ENCODE measurements at places on chromosomes 7 and 10.

- no peak for DNase-seq
Observed at GRCh38 chr7:72334066-72334465, 78.1 kb downstream of the CALN1 start.

- DNase-seq: no peak
Observed at GRCh38 chr7:13188236-13188805, 500.9 kb downstream of the ARL4A start.

DNA sequence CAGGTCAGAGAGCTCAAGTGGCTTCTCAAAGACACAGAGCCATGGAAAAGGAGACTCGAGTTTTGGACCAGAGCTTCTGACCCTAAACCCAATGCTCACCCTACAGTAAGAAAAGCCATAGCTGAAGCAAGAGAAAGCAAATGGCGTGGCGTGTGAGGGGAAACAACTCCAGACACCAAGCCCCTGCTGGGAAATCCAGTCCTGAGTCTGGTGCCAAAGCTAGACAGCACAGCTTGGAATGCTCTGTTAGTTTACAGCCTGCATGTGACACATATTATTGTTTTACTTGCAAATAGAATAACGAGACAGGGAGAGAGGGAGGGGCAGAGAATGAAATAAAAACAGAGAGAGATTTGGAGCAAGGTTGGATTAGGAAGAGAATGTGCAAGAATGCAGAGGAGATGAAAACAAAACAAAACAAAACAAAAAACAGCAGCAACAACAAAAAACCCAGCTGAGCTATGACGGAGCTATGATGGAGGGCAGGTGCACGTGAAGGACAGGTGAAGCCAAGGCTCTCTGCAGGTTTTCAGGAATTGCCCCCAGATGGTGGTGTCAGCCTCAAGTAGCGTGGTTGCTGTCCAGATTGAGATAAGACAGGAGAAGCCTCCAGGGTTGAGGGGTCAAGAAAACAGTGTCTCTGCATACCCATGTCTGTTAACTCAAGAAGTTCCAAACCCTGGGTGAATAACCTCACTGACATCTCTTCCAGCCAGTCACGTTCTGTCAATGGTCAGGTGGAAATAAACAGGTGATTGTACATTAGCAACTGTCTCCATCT lies 69.7 kb upstream of the LRRC18 start:
- no peak for DNase-seq

GRCh38 chr7:139532636-139533155 lies 9.2 kb downstream of the CLEC2L start:
- no peak for DNase-seq

DNA sequence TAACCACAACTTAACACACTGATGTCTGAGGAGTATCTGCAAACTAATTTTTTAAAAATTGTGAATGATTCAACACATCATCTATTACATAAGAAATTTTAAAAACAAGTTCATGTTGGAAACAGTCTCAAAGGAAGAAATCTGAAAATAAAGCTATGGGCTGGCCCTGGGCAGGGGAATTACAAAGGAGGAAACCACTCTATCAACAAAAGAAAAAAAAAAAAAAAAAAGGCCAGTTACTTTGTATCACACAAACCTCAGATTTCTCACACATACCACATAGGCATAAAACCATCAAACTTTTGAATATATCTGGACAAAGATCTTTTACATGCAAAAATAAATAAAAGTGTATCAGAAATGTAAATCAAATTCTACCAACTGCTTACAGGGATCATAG lies 20.8 kb downstream of the TIAL1 start:
- no peak for DNase-seq

GRCh38 chr10:47055386-47056246 lies 144.4 kb downstream of the PTPN20 start:
- no peak for DNase-seq

- no peak for DNase-seq
Observed at GRCh38 chr10:61821153-61821552, 80.3 kb upstream of the ARID5B start.

GRCh38 chr7:92717993-92718716 lies 118.2 kb downstream of the CDK6 start:
- peak; percentile 8 for DNase-seq

DNA sequence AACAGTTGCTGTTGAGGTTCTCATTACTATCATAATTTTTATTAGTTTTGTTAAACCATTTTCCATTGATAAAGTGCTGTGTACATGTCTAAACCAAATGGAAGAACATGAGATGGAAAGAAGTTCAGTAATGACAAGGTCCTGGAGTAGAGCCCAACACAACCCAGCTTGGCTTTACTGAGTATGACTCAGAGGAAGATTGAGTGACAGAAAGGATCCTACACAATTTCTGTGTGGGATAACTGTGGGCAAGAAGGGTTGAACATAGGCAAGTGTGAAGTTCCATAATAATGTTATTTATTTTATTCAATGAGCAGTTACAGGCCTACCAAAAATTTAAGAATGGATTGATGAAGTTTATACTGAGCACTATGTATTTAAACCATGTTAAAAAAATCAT lies 15.9 kb downstream of the PRKG1 start:
- no peak for DNase-seq

DNA sequence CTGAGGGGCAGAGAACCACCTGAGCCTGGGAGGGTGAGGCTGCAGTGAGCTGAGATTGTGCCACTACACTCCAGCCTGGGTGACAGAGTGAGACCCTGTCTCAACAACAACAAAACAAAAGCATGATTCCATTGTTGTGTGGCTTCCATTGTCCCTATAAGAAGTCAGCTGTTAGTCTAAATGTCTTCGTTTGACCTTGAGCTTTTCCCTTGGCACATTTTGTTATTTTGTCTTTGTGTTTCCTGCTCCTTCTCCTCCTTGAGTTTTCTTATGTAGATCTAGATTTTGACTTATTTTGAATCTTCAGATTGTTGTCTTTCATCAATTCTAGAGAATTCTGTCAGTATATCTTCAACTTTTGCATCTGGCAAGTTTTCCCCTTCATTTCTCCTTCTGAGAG lies 13.6 kb upstream of the JAKMIP3 start:
- DNase-seq: no peak

DNA sequence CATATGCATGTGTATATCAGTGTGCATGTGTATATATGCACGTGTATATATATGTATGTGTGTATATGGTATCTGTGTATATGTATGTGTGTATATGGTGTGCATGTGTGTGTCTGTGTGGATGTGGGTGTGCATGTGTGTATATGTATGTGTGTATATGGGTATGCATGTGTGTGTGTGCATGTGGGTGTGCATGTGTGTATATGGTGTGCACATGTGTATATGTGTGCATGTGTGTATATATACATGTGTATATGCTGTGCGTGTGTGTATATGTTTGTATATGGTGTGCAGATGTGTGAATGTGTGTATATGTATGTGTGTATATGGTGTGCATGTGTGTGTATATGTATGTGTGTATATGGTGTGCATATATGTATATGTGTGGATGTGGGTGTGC lies 245.2 kb downstream of the ADAM12 start:
- no peak for DNase-seq

DNA sequence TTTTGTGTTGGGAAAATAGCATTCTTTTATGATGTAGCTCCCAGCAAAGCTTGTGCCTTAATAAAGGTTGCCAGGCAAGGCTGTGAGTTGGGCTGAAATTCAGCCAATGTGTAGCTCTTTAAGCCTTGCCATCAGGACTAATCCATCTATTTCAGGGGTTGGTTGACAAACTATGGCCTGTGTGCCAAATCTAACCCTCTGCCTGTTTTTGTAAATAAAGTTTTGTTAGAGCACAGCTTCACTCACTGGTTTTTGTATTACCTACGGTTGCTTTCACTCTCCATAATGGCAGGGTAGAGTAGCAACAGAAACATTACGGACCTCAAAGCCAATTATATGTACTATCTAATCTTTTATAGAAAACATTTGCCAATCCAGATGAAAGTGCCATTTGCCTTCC lies 638.1 kb upstream of the POT1 start:
- DNase-seq: no peak

DNA sequence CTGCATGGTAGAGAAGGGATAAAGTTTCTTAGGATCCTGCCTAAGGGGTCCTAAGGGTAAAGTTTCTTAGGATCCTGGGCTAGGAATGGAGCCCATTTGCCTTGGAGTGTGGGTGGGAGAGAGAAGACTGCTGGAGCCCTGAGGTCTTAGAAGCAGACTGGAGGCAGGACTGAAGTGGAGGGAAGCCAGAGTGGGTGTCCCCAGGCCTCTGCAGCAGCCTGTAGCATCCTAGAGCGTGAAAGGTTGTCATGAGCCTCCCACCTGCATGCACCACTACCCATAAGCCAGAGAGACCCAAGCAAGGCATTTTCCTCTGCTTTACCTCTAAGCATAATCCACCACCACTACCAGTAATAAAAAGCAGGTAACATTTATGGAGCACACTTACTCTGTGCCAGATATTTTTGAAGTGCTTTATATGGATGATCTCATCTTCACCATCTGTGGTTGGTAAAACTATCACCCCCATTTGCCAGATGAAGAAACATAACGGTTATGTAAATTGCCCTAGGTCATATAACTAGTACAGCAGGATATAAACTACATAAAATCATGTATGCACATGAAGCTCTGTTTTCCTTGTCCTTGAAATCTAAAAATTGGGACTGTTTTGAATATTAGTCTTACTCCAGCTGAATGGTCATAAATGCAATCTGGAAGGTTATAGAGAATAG lies 103.5 kb upstream of the CCDC6 start:
- no peak for DNase-seq

GRCh38 chr10:77289790-77290189 lies 347.8 kb downstream of the KCNMA1 start:
- no peak for DNase-seq

DNA sequence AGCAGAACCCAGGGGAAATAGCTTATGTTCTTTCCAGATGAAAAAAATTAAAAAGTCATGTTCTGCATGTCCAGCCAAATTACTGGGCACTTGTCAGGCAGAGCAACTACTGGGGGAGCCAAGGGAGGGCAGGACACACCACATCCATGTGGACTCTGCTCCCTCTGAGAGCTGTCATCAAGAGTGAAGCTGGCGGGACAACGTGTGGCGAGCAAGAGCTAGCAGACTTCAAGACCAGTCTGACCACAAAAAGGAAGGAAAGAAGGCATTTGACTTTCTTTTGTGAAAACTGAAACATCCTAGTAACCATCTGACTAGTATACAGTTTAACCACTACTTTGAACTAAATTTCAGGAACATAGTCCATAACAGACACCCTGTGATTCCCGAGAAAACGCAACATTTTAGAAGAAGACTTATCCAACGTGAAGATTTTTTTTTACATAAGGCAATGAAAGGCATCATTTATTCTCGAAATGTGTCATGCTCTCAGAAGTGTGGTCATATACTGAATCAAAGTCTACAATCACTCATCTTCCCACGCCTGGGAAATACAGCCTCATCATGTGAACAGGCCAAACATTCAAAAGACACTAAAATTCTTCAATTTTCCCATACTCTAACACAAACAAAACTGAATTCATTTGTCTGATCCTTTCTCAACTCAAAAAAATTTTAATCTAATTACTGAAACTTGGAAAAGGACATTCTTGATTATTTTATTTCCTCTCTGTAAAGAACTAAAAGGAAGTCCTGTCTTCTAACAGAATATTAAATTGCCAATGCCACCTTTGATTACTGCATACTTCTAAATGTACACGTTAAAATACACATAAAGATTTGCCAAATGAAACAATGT lies 15.5 kb downstream of the CYTH3 start:
- DNase-seq: no peak

DNA sequence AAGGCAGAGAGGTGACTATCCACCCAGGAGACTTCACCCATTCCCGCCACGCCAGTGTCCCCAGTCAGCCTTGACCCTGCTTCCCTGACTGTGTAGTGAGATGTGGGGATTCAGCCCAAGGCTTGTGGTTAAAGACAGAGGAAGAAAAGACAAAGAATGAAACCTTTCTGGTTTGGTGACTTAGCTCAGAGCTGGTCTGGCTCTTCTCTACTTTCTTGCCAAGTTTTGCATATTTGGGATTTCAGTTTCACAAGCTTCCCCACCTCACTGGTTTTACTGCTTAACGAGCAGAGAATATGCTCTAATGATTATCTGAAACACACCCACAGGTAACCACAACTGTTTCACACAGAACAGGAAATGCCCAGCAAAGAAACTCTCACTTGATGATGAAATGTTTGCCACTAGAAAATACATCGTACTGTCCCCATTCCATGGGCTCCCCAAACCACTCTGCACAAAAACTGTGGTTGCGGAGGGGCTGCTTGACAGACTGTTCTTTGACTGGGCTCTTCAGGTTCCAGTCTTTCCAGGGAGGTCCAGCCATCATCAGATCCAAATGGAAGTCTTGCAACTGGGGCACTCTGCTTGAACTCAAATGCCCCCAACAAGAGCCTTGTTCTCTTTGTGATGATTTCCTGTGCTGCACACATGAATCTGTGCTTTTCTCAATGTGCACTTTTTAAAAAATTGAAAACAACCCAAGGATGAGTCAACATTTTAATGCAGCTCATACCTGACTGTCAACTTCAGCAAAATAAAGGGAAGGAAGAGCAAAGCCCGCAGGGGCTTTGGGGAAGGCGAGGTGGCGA lies 95.5 kb downstream of the CTBP2 start:
- no peak for DNase-seq

DNA sequence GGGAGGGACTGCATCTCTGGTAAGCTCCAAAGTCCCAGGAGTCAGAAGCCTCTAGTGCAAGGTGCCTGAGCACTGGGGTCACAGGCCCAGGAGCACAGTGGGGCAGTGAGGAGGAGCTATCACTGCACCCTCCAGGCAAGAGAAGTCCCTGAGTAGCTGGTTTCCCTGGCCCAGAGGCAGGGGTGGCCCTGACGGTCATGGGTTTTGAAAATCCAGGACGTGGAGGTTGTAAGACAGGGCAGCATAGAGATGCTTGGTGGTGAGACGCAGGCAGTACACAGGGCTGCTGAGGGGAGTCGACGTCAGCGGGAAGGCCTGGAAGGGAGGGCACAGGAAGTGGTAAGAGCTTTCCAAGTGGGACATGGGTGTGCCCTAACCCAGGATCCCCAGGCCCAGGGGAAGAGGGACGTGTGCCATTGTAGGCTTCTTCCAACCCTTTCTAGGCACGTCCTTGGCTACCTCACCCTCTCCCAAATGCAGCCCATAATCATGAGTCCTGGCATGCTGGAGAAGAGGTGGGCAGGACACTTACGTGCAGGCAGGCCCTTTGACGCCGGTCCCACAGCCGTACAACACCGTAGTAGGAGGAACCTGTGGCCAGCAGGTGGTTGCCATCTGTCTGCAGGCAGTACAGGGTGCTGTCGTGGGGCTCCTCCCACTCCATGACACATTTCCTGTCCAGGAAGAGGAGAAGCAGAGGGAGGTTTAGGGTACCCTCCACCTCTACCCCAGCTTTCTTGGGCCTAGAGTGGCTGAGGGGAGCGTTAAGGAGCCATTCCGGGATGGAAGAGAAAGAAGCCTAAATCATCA lies 23.2 kb downstream of the DPCD start:
- no peak for DNase-seq

GRCh38 chr7:153385502-153385901 lies 626.0 kb downstream of the ACTR3B start:
- no peak for DNase-seq

DNA sequence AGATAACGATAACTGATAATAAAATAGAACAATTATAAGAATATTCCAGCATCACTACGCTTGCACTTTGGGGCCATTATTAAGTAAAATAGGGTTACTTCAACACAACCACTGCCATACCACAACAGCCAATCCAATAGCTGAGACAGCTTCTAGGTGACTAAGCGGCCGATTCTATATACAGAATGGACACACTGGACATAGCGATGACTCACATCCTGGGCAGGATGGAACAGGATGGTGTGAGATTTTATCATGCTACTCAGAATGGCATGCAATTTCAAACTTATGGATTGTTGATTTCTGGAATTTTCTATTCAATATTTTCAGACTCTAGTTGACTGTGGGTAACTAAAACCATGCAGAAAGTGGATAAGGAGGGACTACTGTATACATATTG lies 920.9 kb downstream of the LRMDA start:
- no peak for DNase-seq

- no peak for DNase-seq
Observed at GRCh38 chr10:61835069-61835945, 66.2 kb upstream of the ARID5B start.

Measured in activated CD8-positive, alpha-beta memory T cell treated with anti-CD3 and anti-CD28 coated beads for 48 hours (primary cell).